Smooth muscle cell of bladder (primary cell): ENCODE measurements at places on chromosomes 12 and 14. TPM values are rescaled to one million over a fixed set of nuclear protein-coding genes. Genes with fewer than 3 reads are reported as not detected.

Gene IL31
- total RNA-seq = not detected in 2 replicates

Gene TAMALIN
- total RNA-seq = 6.5 and 8.3 TPM in 2 replicates

Gene ETV6
- total RNA-seq = 3.8 and 5.5 TPM in 2 replicates

Gene IL26
- not detected in 2 replicates for total RNA-seq

Gene KLRB1
- total RNA-seq = under 0.01 TPM in 1 of 2 replicates, not detected in the other

Gene C12orf50
- under 0.01 TPM in 1 of 2 replicates, not detected in the other for total RNA-seq

Gene GUCY2C
- total RNA-seq = not detected in 2 replicates

Gene FBLN5
- total RNA-seq = 35.4 and 46.7 TPM in 2 replicates
